Brain microvascular endothelial cell (primary cell): ENCODE measurements at places on chromosomes 12 and 14.
A peak's percentile ranks its signal among the peaks of the same experiment; 100 is the strongest.

DNA sequence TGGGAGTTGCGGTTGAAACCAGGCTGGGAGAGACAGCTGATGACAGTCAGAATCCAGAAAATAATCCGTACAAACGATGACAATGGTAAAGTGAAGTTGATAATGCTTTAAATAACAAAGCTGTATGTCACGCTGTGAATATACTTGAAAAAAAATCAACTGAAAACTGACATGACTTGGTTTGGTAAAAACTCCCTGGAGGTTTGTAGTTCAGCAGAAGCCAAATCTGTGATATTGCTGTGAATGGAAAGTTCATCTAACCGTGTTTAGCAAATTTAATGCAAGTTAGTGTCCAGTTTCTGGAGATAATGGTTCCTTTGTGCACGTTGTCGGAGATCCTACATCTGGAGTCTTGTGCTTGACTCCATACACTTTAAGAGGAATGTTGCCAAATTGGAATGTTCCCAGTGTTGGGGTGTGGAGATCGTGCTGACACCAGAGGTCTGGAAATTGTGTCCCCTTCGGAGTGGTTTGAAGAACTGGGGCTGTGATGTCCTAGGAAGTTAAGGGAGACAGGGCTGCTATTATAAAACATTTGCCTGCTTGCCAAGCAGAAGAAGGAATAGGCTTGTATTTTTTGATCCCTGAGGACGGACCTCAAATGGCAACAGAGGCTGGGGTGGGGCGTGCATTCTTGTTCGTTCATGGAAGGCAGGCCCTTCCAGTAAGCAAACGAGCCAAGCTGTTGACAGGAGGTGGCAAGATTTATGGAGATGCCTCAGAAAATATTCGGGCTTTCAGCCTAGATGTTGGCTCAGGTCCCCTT is 30.6 kb downstream of the PPFIBP1 start:
- DNase-seq = peak; percentile 55

GRCh38 chr12:93115198-93115601 is 186.1 kb upstream of the EEA1 start:
- no peak for DNase-seq

DNA sequence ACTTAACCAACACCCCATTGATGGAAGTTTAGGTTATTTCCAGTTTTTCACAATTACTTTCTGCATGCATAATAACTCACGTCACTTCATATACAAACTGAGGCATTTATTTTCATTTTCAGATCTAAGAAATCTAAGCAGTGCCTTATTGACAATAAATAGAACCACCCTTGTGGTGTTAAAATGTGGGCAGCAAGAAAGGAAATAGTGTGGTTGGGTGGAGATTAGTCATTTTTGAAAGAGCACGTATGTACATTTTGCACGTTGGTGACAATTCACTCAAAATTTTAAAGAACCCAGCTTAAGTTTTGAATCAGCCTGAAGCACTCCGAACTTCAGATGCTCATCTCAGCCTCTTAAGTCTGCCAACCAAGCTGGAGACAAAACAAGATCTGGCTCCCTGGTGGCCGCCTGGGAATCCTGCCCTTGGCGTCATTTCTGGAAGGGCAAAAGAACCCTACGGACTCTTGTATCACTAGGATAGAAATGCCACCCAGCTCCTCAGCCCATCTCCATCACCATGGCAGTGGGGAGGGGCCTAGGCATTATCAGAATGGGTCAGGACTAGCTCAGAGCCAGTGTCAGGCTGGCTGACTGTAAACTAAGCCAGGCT is 89.5 kb upstream of the BCL2L14 start:
- DNase-seq = no peak

DNA sequence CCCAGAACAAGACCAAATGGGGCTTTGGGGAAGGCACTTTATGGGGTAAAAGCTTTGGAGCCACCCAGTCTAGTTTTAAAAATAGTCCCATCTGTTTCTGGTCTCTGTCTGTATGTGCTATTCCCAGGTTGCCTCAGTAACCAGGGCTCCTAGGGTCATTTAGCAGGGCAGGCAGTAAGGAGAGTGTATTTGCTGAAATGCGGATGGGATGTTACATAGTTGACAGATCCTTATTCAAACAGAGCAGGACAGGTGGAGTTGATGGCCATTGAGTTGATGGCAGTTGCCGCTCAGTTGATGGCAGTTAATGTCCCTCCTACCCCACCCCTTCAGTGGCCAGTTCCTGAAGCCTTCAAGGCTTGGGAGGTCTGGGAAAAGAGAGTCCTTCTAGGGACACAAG is 4.6 kb downstream of the ZC3H10 start:
- DNase-seq = no peak

- DNase-seq = peak; percentile 45
Observed at GRCh38 chr12:109393437-109394345, 46.0 kb downstream of the MYO1H start.

- no peak for DNase-seq
Observed at GRCh38 chr12:25207846-25208245, 12.8 kb downstream of the ETFRF1 start.

GRCh38 chr14:77714926-77715325 is 7.0 kb downstream of the SLIRP start:
- no peak for DNase-seq

- DNase-seq = no peak
Observed at GRCh38 chr14:106459971-106460730, 933.8 kb downstream of the TMEM121 start.

- no peak for DNase-seq
Observed at GRCh38 chr14:68753690-68754089, 39.2 kb downstream of the ZFP36L1 start.

- DNase-seq = peak; percentile 73
Observed at GRCh38 chr14:54348923-54349620, 47.7 kb upstream of the CDKN3 start.

DNA sequence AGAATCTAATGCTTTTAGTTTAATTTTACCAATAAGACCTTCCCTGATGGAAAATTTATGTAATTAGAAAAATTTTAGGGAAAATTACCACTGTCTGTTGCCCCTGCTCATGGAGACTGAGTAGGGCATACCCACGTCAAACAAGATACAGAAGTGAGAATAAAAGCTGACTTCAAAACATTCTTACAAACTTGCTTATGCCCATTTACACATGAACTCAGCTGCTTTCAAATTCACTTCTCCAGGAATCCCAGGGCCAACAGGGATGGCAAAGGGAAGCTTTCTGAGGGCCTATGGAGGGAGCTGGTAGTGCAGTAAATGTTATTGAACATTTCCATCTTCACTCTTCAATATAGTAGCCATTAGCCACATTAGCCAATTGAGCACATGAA is 4.8 kb upstream of the NINJ2 start:
- DNase-seq = no peak

- DNase-seq = peak; percentile 91
Observed at GRCh38 chr14:69152902-69153151, at the start of gene DCAF5. Gene DCAF5 (minus strand): TSS chr14:69153119. CDS start chr14:69152978, 141 bp downstream.

DNA sequence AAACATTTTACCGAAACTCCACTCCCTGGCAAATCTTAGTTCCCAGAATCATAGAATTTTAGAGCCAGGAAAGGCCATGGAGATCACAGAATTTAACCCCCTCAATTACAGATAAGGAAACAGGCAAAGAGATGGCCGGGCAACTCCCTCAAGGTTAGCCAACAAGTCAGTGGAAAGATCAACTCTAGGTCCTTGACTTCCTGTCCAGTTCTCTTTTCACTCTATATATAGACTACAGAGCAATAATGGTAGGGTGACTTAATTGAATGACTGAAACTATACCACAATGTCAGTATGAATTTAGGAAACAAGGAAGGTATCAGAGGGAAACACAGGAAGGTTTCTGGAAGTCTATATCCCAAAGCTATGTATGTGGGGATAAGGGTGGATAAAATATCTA is 11.6 kb downstream of the OXA1L start:
- no peak for DNase-seq

DNA sequence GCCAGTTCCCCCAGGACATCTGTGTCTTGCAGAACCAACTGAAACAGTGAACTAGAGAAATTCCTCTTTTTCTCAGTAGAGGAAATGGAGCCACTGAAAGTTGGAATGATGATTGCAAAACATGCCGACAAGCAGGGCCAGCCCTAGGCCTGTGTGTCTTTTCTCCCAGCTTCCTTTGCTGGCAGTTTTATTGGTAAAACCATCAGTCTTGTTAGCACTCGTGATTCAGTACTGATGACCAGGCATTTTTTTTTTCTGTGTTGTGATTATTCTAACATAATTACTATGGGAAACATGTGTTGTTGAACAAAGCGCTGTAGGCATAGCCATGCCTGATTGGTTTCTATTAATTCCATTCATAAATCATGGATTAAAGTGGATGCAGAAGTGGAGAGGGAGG is 620.7 kb downstream of the AACS start:
- no peak for DNase-seq

DNA sequence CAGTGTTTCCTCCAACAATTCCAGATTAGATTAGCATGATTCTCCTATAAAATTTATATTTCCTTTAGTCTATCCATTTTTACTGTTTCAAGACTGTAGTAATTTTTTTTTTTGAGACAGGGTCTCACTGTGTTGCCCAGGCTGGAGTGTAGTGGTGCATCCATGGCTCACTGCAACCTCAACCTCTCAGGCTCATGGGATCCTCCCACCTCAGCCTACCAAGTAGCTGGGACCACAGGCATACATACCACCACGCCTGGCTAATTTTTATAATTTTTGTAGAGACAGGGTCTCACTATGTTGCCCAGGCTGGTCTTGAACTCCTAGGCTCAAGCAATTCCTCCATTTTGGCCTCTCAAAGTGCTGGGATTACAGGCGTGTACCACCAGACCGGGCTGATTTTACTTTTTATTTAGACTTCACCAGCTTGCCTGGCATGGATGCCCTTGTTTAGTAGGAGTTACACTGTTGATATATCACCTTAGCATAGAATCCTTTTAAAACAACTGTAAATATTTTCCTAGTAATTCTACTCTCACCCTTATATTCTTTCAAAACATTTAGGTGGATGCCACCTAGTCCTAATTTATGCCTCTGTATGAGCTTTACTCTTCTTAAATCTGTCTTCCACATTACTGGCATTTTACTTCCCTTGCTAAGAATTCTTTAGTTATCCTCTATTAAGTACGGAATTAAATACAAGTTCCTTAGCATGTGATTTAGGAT is 55.8 kb upstream of the LIMA1 start:
- DNase-seq = no peak

DNA sequence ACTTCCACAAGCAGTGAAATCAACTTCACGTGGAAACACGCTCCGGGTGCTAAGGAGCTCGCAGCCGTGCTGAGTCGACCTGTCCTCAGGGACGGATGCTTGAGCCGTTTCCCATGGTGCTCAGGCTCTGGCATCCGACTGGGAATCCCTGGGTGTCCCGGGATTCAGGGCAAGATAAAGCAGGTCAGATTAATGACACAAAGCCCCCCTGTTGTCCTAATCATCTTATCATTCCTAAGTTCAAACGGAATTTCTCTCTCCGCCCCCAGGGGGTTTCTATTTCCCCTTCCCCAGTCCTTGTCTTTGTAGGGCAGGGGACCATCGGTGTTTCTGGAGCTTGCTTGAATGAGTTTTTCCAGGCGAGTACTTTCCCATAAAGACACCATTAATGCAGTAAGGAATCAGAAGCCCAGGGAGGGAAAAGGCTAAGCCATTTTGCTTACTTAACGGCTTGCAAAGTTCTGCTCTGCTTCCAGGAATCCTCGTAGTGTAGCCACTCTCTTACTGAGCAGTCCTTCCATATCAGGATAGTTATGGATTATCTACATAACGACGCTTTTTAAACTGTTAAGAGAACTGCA is 116.5 kb downstream of the TMEM132C start:
- no peak for DNase-seq

DNA sequence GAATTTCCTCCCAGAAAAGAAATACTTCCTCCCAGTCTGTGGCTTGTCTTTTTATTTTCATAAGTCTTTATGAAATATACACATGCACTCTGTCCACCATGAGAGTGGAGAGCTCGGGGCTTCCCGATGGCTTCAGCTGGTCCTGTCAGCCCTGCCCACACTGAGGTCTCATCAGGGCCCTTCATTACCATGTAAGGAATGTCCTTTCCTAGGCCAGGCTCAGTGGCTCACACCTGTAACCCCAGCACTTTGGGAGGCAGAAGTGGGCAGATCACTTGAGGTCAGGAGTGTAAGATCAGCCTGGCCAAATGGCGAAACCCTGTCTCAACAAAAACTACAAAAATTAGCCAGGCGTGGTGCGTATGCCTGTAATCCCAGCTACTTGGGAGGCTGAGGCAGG is 77.0 kb downstream of the CPSF2 start:
- DNase-seq = no peak

DNA sequence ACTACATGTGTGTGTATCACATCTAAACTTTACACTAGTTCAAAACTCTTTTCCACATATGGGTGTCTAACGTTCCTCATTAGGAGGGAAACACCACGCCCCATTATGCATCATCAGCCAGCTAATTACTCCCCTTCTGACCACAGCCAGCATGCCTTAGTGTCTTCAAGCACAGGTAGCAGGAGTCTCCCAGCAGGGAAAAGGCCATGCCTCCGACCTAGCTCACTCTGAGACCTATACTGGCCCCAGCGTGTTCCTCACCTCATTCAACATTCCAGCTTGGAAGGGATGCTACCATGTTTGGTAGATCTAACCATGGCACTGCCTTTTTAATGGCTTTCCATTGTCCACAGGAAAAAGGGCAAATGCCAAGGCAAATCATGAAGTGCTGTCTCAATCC is 66.1 kb upstream of the PRB2 start:
- DNase-seq = no peak

GRCh38 chr14:92603309-92604242 is 90.0 kb downstream of the RIN3 start:
- DNase-seq = peak; percentile 64
